ENCODE measurements at places on chromosomes 2 and 18. TPM values are rescaled to one million over a fixed set of nuclear protein-coding genes. Genes with fewer than 3 reads are reported as not detected.

GRCh38 chr2:12320991-12321641, 395.6 kb upstream of the TRIB2 start:
- peak; percentile 92 for DNase-seq

DNA sequence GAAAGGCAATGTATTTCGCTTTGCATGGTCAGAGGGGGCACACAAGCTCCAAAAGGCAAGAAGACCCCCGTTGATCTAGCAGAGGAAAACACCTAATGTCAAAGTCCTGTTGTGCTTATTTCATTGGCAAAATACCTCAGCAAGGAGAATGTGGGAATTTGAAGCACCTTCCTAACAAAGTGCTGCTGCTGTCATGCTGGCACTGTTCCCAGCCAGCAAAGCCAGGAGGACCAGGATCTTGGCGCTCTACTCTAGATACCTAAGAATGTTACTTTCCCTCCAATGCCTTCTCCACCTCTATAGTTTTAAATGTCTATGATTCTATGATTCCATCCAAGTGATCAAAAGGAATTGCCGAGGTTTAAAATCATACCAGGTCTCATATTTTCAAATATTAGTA, 867.9 kb upstream of the POU3F3 start:
- DNase-seq, result no peak

- DNase-seq, result no peak
Measured at GRCh38 chr2:62941413-62941812, 109.2 kb upstream of the OTX1 start.

Gene MAIP1
- total RNA-seq, result 34.1 TPM

- DNase-seq, result no peak
Measured at GRCh38 chr18:62795813-62796212, 80.5 kb downstream of the PHLPP1 start.

DNA sequence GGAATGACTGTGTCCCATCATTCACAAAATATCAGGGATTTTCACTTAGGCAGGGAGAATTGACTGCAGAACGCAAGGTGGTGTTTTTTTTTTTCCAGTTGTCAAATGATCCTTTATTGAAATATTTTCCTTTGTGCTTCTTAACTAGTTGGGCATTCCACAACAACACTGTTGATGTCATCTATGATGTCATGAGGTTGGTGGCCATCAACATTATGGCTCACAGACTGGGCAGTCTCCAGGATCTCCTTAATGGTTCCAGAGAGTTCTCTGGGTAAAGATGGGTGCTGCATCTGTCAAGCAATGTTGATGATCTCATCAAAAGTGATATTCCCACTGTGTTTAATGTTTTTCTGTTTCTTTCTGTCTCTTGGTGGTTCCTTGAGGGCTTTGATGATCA, 31.8 kb upstream of the PLEKHM3 start:
- DNase-seq, result no peak

Measured in M059J (cell line).